ENCODE measurements at places on chromosomes 5 and 9.
A peak's percentile ranks its signal among the peaks of the same experiment; 100 is the strongest.

DNA sequence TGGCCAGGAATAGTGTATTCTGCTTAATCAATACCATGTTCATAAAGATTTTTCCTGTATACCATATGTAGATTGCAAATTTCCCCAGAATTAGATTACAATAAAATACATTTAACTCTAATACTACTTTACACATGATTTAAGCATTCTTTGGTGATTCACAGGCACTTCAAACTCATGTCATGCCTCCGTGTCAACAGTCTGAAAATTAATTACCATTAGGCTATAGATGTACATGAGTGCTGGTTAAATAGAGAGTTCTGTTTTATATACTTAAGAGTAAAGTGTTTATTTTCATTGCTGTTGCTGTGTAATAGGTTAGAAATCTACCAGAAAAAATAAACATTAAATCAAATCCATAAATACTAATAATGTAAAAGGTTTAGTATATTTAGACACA is 159.8 kb downstream of the ZSWIM6 start:
- no peak for DNase-seq

- DNase-seq, result no peak
Observed at GRCh38 chr5:168962306-168962705, 338.6 kb downstream of the SLIT3 start.

- no peak for DNase-seq
Observed at GRCh38 chr5:73496984-73497457, 1.2 kb upstream of the BTF3 start.

DNA sequence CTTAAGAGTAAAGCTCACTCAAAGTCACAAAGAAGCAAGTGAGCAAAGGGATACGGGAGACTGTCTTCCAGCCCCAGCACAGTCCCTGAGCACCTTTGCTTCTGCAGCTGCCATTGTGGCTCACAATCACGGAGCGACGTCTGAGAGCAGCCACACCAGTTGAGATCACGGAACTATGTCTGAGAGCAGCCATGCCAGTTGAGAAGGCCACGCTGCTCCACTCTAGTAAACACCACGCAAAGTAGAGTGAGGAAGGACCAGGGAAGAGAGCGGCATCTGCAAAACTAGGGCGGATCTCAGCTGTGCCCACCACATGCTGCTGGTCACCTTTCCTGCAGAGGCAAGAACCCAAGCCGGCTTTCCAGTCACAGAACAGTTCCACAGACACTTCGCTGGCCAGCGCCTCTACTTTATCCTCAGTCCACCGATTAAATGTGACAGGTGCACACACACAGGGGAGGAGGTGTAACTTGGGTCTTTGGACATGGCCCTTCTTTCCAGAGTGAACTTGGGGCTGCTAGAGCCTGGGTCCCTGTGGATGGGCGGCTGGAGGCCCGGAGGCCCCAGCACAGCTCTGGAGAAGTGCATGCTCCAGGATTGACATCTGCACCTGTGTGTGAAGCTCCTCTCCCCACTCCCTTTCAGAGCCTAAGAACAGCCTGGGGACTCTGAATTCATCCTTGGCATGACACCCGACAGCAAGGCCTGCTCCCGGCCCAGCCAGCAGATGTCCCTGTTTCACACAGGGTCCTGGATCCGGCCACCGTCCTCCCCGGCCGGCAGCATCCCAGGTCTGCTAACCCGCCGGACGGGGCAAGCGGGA is 324.9 kb upstream of the IRX4 start:
- DNase-seq, result peak; percentile 38

DNA sequence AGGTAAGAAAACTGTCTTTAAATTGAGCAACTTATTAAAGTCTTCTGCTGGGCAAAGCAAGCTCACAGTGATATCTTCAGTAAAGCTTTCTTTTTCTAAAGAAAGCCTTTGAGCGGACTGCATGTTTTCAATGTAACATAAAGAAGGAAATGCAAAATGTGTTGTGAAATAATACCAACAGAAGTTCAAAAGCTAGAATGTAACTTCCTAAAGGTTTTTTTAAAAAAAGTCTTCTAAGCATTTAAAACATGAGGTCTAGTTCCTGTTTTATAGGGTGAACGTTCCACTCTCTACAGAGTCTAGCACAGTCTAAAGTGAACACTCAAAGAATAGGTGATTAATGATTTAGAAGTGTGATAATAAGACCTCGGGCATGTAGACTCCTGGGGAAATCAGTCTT is 62.9 kb downstream of the DENND1A start:
- no peak for DNase-seq

GRCh38 chr9:124758061-124758460 is 13.1 kb downstream of the NR6A1 start:
- DNase-seq, result no peak

DNA sequence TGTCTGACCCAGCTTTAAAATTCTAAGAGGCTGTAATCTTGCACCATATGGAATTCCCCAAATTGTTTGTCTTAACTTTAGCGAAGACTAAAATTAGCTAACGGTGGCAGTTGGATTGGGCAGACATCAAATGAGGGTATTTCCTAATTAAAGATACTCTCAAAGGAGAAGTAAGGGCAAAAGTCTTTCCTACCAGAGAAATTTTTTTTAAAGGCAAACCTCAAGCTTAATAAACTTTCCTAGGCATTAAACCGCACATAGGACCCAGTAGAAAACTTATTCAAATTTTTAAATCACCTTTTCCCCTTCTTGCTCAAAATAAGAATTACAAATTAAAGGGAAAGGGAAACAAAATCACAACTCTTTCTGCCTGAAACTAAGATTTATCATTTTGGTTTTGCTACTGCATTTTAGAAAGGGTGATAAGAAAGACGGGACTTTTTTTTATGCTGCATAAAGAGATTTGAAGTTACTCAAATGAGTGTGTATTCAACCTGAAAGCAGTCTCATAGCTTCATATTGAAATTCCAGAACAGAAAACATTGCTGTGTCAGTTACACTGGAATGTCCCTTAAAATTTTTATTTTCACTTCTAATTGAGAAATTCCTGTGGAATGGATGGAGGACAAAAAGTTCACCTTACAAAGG is 189.1 kb upstream of the PTGER4 start:
- no peak for DNase-seq

GRCh38 chr9:96136992-96137670 is 164.8 kb downstream of the HSD17B3 start:
- DNase-seq, result peak; percentile 86

Measured in Ammon's horn (tissue), 1 donor.